ENCODE measurements at places on chromosomes 5 and 9. TPM values are rescaled to one million over a fixed set of nuclear protein-coding genes. Genes with fewer than 3 reads are reported as not detected.

DNA sequence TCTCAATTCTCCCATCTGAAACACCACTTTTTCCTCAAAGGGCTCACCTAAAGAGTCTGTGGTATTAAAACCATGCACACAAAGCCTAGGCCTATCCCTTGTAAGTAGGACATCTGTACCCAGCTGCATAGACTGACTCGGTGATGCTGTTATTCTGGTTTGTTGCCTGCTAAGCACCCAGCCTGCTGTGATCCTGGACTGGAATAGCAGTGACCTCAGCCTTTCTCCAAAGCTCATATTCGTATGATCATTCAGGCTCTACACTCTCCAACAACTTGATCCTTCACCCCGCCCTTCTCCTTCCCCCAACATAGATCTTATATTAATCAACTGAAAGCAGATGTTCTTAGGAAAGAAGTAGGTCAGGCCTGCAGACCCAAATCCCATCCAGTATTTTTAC lies 81.4 kb upstream of the WWC1 start:
- DNase-seq, result no peak
- H3K4me3 ChIP-seq, result no peak overlapping the region

DNA sequence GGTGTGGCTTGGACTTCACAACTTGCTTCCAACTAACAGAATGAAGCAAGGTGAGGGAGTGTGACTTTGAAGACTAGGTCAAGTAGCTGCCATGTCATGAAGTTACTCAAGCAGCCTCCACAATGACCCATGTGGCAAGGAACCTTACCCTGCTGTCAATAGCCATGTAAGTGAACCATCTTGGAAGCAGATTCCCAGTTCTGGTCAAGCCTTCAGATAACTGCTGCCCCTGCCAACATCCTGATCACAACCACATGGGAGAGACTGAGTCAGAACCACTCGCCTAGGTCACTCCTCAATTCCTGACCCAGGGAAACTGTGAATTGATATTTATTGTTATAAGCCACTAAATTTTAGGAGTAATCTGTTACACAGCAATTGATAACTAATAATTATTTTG lies 10.9 kb downstream of the ZCCHC10 start:
- no peak overlapping the region for H3K4me3 ChIP-seq
- DNase-seq, result no peak
- H3K27ac ChIP-seq, result no peak overlapping the region
- no peaks in the 10 kb centered on the region for H3K36me3 ChIP-seq

- H3K4me3 ChIP-seq, result no peak overlapping the region
- no peak overlapping the region for H3K27ac ChIP-seq
- no peaks in the 10 kb centered on the region for H3K36me3 ChIP-seq
- no peaks in the 10 kb centered on the region for H3K4me1 ChIP-seq
- no peaks in the 10 kb centered on the region for H3K27me3 ChIP-seq
These were observed 344.5 kb upstream of the ITGA1 start for GRCh38 chr5:52443187-52443586.

DNA sequence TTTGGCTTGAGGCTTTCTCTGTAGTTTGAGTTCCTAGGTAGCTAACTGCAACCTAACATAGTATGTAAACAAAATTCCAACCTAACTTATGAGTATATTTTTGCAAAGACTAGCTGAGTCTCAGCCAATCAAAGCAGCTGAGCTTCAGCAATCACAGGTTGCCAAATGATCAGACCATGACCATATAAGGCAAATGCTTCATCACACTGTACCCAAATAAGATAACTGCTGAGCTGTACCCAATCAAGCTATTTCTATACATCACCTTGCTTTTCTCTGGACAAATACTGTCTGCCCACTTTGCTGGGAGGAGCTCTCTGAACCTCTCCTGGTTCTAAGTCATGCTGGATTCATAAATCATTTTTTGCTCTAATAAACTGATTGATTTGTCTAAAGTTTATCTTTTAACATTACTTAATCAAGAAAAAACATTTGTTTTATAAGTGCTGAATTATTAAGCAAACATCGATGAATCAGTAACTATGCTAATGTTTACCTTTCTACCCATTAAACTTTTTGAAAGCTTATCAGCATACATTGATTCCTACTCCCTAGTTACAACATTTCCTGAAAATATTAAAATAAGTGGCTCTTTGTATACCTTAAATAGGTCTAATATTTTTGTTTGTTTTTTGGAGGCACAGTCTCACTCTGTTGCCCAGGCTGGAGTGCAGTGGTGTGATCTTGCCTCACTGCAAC lies 129.7 kb upstream of the PCA3 start:
- H3K27ac ChIP-seq, result no peak overlapping the region
- H3K4me3 ChIP-seq, result no peak overlapping the region
- no peaks in the 10 kb centered on the region for H3K27me3 ChIP-seq
- H3K36me3 ChIP-seq, result no peaks in the 10 kb centered on the region

DNA sequence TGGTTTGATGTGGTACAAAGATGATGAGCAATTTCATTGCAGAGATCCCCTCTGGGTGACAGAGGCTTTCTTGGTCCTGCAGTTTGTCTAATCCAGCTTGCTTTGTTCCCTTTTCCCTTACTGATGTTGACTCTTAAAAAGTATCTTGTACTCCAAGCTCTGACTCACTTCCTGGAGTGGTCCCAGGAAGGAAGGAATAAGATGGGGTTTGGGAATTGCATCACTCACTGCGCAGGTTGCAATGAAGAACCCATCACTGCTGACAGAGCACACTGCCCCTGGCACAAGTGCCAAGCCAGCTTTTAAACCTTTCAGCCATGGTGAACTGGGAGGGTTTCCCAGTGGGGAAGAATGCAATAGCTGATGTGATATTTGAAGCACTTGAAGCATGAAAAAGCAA lies 662.2 kb upstream of the CTNND2 start:
- H3K4me1 ChIP-seq, result no peaks in the 10 kb centered on the region
- H3K4me3 ChIP-seq, result no peak overlapping the region
- H3K36me3 ChIP-seq, result no peaks in the 10 kb centered on the region
- no peak for DNase-seq
- no peak overlapping the region for H3K27ac ChIP-seq

GRCh38 chr5:149271716-149272563 lies at the start of gene AFAP1L1:
Gene AFAP1L1 (plus strand): TSS chr5:149271859. CDS start chr5:149271969, 110 bp downstream.
- peak; percentile 31 for DNase-seq
- no peak within 1 kb of the TSS for H3K27ac ChIP-seq
- no peaks in the 10 kb centered on the region for H3K36me3 ChIP-seq
- H3K4me1 ChIP-seq, result no peaks in the 10 kb centered on the region

DNA sequence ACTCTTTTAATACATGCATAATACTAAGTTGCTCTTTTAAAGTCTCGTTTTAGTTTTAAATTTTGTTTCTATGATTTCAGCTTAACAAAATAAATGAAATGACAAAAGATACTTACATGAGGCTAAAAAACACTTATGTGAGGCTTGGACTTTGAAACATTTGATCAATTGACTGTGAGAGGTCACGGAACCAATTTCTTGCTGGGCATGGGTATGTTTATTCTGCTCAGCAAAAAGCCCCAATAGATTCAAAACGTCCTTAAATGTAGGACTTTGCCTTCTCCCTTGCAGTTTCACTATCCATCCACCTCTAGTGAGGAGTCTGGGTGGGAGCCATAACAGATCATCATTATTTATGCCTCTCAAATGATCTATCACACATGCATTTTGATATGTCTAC lies 191.9 kb downstream of the ZSWIM6 start:
- no peak overlapping the region for H3K27ac ChIP-seq
- H3K4me3 ChIP-seq, result no peak overlapping the region
- H3K36me3 ChIP-seq, result no peaks in the 10 kb centered on the region
- H3K27me3 ChIP-seq, result no peaks in the 10 kb centered on the region
- DNase-seq, result no peak

GRCh38 chr9:112863746-112864145 lies 26.9 kb downstream of the SLC46A2 start:
- no peak for DNase-seq
- H3K27me3 ChIP-seq, result no peaks in the 10 kb centered on the region
- H3K4me1 ChIP-seq, result no peaks in the 10 kb centered on the region

- H3K4me1 ChIP-seq, result no peaks in the 10 kb centered on the region
- no peak overlapping the region for H3K4me3 ChIP-seq
- H3K27ac ChIP-seq, result no peak overlapping the region
- no peaks in the 10 kb centered on the region for H3K36me3 ChIP-seq
- DNase-seq, result no peak
- H3K27me3 ChIP-seq, result no peaks in the 10 kb centered on the region
These were observed 382.1 kb downstream of the CDH18 start for GRCh38 chr5:19605846-19606407.

- no peak for DNase-seq
- no peak overlapping the region for H3K27ac ChIP-seq
- H3K4me1 ChIP-seq, result no peaks in the 10 kb centered on the region
- no peaks in the 10 kb centered on the region for H3K36me3 ChIP-seq
These were observed 49.5 kb upstream of the RETREG1 start for GRCh38 chr5:16666130-16666882.

GRCh38 chr5:20129501-20129900 lies 141.5 kb upstream of the CDH18 start:
- no peaks in the 10 kb centered on the region for H3K27me3 ChIP-seq
- H3K4me1 ChIP-seq, result no peaks in the 10 kb centered on the region
- no peak for DNase-seq
- H3K4me3 ChIP-seq, result no peak overlapping the region

Gene LURAP1L
- not detected for total RNA-seq

Gene INSYN2B
- total RNA-seq, result not detected

Gene NR4A3
- total RNA-seq, result 5.1 TPM

Gene C9
- total RNA-seq, result not detected

Gene CSF2
- total RNA-seq, result not detected

Gene CACNA1B
- total RNA-seq, result not detected
